Retina (tissue), 1 donor: ENCODE measurements at places on chromosomes 11 and 22.

DNA sequence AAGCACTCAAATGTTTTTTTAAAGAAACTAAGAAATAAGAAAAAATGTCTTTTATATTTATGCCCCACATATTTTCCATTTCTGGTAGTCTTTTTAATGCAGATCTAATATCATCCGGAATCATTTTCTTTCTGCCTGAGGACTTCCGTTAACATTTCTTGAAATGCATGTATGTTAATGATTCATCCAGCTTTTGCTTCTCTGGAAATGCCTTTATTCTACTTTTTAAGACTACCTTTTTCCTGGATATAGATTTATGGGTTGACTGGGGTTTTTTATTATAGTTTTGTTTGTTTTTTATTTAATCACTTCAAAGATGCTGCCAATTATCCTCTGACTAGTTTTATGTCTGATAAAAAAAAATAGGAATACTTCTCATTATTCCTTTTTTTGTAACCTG, 57.1 kb upstream of the LDLRAD3 start:
- no peak for DNase-seq

GRCh38 chr22:39345231-39345630, 4.6 kb upstream of the SYNGR1 start:
- DNase-seq = no peak

DNA sequence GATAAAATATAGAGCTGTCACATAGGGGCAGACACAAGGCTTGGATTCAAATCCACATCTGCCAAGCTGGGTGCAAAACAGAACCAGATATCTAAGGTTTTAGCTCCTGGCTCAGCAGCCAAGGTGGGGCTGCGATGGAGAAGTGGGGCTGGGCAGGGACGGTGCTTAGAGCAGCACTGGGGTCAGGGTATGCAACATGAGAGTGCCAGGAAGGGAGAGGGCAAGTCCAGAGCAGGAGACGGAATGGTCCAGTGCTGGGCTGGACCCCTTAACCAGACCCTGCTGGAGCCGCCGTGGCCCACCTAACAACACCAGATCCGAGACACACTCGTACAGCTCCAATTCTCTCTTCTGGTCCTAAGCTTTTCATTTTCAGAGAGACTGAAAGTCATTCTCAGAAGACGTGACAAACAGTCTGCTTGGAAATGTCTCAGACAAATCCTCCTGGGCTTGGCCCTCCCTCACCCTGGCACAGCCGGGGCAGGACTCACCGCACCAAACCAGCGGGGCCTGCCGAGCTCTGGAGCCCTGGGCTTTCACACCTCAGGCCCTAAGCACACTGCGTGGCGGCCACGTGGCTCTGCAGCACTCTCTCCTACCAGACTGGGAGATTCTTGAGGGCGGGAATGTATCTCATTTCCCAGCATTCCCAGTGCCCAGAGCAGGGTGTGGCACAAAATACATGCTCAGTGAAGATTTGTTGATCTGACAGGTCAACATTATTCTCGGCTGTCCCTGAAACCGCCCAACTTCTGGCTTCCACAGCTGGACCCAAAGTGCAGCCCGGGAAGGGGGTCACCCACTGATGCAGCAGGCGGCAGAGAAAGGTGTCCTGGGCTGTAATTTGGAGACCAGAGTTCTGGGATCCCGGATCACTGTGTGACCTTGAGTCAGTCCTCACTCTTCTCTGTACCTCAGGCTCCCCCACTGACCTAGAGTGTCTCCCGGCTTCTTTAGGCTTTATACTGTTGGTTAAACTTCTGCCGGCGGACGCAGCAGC, 11.6 kb downstream of the LRRC32 start:
- no peak for DNase-seq

- DNase-seq = no peak
These were observed 204.5 kb downstream of the LRRC4C start for GRCh38 chr11:41254966-41255365.

- no peak for DNase-seq
These were observed 36.3 kb downstream of the ETS1 start for GRCh38 chr11:128551058-128551457.
